ENCODE measurements at places on chromosomes 12 and 14.

- no peak for DNase-seq
Observed at GRCh38 chr14:49870908-49871307, 18.3 kb upstream of the NEMF start.

DNA sequence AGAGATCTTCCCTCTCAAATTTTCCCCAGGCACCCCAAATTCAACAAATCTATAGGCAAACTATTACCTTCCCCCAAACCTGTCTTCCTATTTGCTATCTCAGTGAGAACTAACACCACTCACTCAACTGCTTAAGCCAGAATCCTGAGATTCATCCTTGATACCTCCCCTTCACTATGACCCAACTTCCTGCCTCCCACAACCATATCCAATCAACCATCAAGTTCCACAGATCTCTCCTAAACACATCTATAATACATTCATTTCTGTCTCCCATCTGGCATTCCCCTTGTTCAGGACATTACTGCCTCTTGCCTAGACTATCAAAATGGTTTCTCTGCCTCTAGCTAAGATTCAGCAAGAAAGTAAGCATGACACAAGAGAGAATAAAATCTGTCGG, 21.3 kb downstream of the YAF2 start:
- no peak for DNase-seq

- peak; percentile 25 for DNase-seq
Observed at GRCh38 chr12:69985656-69986055, 160.6 kb downstream of the MYRFL start.

GRCh38 chr12:100539202-100539601, 34.3 kb upstream of the GAS2L3 start:
- peak; percentile 81 for DNase-seq

GRCh38 chr14:34120185-34120977, 169.5 kb upstream of the EGLN3 start:
- no peak for DNase-seq

DNA sequence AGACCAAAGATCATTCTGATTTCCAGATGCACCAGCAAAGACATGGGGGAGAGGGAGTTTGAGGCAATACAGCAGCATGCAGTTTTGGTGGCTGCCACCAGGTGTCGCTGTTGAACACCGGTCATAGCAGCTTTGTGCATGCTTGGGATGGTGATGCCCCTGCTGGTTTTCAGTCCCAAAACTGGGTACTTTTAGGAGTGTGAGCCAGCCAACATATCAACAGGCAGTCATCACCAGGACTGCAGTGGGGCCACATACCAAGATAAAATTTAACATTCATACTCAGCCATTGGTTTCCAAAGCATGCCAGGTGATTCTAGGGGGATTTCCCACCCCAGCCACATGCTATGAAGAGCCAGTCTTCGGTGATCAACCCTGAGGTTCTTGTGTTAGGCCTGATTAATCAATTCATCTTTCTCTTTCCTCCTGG, 64.2 kb downstream of the PHETA1 start:
- DNase-seq: peak; percentile 50

DNA sequence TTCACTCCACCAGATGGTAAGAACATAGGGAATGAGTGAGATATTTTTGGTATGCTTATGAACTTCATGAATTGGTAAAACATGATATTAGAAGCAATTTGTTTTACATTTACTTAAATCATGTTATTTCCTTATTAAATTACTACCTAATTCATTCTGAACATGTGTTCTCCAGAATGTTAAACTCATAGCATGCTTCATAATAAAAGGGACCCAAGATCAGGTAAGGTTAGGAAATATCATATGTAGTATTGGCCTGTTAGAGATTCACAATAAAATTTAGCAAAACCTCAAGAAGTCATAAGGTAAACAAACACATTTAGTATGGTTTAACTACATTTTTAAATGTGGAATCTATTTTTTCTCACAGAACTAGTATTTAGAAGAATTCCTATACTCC, 28.2 kb downstream of the PTPRQ start:
- DNase-seq: no peak

GRCh38 chr12:110543965-110544364, 39.2 kb downstream of the PPTC7 start:
- DNase-seq: no peak

GRCh38 chr12:69073035-69073434, 140.1 kb upstream of the CPM start:
- DNase-seq: no peak

DNA sequence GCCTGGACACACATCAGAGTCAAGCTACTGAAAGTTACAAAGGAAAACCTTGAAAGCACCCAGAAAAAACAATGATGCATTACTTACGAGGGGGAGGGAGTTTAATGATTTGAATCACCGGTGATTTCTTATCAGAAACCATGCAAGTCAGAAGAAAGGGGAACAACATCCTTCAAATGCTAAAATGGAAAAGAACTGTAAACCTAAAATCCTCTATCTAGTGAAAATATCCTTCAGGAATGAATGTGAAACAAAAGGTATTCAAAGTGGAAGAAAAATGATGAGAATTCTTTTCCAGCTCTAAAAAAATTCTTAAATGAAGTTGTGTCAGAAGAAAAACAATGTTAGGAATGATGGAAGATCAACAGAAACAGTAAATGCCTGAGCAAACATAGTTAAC, 16.8 kb downstream of the SCAF11 start:
- no peak for DNase-seq

- no peak for DNase-seq
Observed at GRCh38 chr12:18750085-18750484, 12.2 kb downstream of the CAPZA3 start.

DNA sequence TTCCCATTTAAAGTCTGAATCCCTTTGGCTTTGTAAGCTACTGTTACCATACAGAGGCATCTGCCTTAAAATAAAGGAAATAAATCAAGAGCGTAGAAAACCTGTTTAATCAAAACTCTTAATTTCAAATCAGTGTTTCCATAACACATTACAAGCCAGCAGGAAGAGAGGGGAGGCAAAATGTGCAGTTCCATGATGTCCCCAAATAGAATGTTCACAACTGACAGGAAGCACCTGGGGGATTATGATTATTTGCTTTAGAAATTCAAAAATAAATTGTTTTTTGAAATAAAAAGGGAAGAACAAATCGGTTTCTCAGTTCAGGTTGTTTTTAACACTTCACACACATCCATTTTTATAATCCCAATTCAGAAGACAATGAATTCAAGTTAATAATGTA, 21.4 kb downstream of the SOCS2 start:
- no peak for DNase-seq

DNA sequence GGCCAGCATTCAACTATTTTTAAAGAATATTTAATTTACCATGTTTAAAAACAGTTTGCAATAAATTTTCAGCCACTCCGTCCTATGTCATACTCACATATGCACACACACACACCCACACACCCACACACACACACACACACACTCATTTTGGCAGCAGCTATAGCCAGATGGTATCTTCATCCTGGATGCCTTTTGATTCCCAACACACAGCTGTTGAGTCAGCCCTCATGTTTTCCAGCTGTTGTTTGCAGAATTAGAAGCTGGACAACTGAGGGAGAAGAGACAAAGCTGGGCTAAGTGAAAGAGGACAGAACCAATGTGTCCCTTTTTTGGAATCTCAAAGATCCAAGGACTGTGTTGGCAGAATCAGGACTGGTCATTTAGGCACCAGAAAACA, 80.0 kb upstream of the EGLN3 start:
- no peak for DNase-seq

DNA sequence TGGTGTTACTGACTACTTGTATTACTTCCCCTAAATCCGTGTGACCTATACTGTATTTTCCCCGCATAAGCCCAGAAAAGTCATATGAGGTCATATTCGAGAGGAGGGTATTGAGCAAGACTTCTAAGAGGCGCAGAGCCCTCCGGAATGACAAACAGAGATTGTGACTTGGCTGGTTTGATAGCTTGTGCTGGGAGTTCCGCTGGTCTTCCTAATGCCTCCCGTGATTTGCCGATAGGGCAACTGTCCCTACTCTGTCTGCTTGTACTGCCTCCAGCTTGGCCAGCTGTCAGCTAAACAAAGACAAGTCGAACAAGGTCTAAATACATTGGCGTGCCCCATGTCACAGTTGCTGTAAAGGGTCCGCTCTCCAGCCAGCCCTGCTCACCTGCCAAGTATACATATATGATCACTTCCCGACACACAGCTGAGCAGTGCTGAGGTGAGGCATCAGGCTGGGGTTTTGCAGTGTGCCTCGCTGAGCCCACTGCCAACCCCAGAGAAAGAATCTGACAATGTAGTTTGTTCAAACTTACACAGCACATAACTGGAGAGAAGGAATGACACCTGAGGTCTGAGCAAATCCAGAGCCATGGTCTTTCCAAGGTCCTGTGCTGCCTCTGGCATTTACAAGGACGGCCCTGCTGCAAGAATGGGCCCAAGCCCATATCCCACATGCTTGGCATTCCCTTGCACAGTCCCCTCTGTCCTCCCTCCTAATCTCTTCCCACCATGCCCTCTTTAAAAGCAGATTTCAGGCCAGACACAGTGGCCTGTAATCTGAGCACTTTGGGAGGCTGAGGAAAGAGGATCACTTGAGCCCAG, 23.7 kb downstream of the LGMN start:
- DNase-seq: no peak

- DNase-seq: no peak
Observed at GRCh38 chr14:75875958-75876357, 105.8 kb downstream of the TGFB3 start.
